ENCODE measurements at places on chromosomes 3 and 15.
A peak's percentile ranks its signal among the peaks of the same experiment; 100 is the strongest.

GRCh38 chr3:142858043-142858442, 30.8 kb downstream of the PCOLCE2 start:
- no peak for DNase-seq

DNA sequence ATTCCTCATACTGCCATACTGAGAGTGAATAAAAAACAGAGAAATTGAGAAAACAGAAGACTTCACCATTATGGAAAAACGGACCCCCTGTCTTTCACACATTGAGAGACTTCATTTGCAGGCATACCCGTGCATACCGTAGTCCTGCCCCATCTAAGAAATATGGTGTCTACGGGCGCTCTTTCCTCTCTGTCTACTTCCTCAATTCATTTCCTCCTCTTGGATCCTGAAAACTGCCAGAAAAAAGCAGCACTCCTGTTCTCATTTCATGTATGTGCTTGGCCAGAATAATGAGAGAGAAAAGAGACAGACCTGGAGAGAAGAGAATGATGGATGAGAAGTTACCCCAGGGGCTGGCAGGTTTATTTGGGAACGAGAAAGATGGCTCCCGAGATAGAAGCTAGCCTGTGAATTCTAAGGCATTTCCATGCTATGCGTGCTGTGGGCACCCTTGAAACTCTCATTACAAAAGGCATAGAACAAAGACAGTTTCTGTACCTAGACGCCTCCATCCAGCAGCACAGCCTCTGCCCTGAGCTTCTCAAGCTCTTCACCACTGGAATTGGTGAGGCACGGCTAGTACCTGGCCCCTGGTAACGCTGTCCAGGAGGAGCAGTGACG, 62.5 kb upstream of the EPHB3 start:
- DNase-seq, result no peak

DNA sequence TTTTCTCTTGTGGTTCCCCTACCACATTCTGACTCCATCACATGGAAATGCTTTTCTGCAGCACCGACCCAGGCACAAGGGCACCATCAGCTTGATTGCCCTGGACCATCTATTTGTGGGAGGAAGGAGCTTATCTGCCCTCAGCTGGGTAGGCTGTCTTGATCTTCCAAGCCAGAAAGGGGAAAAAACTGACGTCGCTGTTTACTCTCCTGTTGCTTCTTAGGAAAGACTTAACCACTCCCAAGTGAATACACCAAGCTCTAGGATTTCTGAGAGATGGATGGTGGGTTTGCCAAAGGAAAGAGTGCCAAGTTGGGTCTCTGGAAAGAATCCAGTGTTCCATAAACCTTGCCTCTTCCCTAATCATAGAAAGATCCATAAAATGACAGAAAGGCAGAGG, 4.0 kb downstream of the TNFAIP8L3 start:
- DNase-seq, result no peak

DNA sequence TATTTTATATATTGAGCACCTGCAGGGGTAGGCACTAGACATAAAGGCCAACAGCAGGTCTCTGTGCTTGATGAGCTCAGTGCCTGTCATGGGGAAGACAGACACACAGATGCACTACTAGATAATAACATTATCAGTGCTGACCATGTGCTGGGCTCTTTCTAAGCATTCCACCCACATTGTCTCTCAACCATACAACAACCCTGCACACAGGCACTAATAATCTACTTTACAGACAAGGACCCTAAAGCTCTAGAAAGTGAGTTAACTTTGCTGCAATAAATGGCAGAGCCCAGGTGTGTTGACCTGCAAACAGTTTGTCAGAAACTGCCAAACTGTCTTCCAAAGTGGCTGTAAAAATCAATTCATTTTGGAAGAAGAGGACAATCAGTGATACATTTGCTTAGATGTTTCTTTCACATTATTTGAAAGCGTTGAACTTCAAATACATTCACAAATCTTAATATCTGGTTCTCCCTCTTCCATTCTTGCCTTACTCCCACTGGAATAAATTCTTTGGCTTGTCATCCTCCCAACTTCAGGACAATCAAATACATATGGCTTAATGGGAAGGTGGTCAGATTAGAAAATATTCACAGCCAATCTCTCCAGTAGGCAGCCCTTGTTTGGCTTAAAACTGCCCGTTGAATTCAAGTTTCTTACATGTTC, 11.0 kb upstream of the PP2D1 start:
- no peak for DNase-seq

DNA sequence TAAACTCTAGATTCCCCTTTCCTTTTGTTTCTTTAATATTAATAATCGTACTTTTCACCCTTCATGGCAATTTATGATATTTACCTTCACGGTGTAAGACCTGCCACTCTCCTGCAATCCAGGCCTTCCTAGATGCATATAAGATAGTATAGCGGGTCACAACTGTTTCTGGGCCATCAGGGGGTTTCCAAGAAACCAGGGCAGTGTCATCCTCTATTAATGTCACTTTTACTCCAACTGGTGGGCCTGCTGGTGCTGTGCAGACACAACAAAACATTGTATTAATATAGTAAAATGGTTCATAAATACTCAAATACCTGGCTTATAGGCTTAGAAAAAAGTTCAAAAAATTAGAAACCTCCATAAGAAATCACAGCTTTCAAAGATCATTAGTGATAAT, 48.9 kb upstream of the PYGO1 start:
- no peak for DNase-seq

DNA sequence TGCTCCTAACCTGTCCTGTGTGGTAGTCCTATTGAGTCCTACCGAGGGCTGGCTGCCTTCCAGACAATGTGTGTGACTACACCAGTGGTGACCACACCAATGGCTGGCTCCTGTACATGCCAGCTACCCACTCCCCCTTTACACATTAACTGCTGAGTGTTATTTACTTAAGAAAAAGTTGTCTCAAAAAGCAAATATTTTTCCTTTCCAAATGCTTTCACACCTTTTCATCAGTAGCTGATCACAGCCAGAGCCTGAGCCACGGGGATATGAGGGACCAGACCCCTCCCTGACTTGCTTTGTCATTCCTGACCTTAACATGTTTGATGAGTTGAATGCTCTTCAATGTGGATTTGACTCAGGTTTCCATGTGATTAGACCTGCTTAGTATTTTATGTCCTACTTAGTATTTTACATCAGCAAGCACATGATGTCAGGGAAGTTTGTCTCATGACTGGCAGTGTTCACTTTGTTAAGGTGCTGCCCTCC, 29.6 kb upstream of the GREM1 start:
- DNase-seq, result peak; percentile 58

GRCh38 chr15:41795996-41796856, 21.9 kb downstream of the MAPKBP1 start:
- peak; percentile 79 for DNase-seq

DNA sequence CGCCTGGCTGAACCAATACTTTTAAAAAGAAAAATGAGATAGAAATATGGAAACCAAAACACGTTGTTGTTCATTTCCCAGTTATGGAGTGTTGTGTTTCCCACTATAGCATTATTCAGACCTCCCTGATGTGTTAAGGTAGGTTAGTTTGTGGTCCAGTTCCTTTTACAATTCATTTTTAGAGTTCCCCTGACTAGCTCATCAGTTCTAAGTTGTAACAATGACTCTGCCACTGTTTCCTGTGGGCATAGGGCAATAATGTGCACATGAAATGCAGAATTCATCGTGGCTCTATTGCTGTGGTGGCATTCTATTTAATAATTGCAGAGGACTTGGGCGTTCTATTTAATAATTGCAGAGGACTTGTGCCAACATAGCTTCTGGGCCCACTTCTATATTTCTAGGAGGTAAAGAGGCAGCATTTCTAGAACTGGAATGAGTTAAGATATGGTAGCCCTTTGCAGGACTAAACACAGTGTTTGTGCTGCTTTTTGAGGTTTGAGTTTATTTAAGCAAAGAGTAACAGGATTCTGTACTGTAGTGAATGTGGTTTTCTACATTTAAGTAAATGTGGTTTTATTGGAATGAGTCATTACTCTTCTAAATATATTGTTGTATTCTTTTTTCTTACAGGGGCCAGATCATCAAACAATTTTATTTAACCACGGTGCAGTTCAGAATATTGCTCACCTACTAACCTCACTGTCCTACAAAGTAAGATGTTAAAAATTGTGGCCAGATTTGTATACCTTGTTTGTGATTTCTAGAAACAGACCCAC, 47.5 kb downstream of the ARMC8 start:
- no peak for DNase-seq

GRCh38 chr3:53754325-53754724, 91.9 kb downstream of the CHDH start:
- DNase-seq, result no peak

GRCh38 chr3:95333826-95334225, 1271.0 kb downstream of the NSUN3 start:
- DNase-seq, result no peak

GRCh38 chr15:93296759-93297500, 207.9 kb upstream of the RGMA start:
- DNase-seq, result no peak

- DNase-seq, result no peak
Observed at GRCh38 chr15:32657198-32657883, 15.8 kb downstream of the SCG5 start.

GRCh38 chr3:30448450-30449289, 157.7 kb upstream of the TGFBR2 start:
- no peak for DNase-seq

DNA sequence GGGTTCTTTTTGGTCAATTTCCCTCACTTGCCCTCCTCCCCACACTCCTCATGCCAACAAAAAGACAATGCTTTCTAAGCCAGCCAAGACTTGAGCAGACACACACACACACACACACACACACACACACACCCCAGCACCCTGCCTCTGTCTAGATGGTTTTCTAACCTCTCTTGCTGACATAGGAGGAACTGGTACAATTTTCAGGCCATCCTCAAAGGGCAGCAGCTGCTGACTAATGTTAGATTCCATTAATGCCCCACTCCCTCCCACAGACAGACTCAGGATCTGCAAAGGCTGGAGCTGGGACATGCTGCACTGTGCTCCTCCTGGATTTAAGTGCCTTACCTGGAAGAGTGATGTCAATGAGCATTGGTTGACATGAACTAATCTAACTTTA, 438.4 kb downstream of the OCA2 start:
- no peak for DNase-seq

DNA sequence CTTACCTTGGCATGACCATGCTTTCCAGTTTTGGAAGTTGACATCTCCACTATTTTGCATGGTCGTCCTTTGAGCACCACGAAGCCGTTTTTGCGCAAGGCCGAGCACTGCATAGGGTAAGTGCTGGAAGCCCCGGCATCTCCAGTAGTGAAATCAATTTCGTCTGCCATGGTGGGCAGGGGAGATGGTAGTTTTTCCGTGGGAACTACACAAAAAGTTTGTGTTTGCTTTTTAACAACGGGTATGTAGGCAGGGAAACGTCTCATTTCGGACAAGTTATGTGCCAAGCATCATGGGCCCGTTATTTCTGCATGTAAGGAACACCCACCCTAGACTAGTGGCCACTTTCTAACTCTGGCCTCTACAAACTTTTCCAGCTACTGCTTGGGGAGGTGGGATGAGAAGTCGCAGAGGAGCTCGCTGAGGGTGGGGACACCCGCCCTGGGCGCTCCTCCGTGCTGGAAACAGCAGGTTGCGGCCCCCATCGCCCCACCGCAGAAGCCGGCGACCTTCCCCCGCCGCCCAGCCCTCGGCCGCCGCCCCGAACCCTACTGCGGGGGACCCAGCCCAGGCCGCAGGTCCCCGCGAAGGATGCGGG, 701 bp downstream of the EIF5A2 start:
- DNase-seq, result peak; percentile 23

All from lung (tissue), 17 donors.